ENCODE measurements at places on chromosomes 2 and 18.

GRCh38 chr18:77234504-77235365 lies 14.9 kb upstream of the GALR1 start:
- no peak overlapping the region for H3K4me3 ChIP-seq
- H3K27ac ChIP-seq = no peak overlapping the region
- H3K4me1 ChIP-seq = no peaks in the 10 kb centered on the region
- H3K27me3 ChIP-seq = peaks cover 12% of the 10 kb centered on the region
- DNase-seq = no peak

DNA sequence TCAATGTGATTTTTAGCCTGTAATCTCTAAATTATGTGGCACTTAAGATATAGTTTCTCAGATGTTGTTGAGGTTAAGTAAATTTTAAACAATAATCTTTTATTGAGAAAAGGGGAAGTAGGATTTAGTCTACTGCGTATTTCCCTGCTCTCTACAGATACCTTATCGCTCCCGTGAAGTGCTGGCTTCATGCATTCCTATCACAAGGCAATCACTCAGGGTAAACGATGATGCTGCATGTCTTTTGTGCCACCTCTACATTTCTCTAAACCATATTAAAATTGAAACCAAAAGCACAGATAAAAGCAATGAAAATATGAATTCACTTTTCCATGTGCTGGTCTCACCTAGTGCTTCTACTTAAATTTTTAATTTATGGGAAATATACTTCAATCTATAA lies 14.4 kb upstream of the RPE start:
- H3K27me3 ChIP-seq = peaks cover 16% of the 10 kb centered on the region
- H3K27ac ChIP-seq = no peak overlapping the region
- no peaks in the 10 kb centered on the region for H3K36me3 ChIP-seq
- H3K4me1 ChIP-seq = no peaks in the 10 kb centered on the region
- DNase-seq = no peak

DNA sequence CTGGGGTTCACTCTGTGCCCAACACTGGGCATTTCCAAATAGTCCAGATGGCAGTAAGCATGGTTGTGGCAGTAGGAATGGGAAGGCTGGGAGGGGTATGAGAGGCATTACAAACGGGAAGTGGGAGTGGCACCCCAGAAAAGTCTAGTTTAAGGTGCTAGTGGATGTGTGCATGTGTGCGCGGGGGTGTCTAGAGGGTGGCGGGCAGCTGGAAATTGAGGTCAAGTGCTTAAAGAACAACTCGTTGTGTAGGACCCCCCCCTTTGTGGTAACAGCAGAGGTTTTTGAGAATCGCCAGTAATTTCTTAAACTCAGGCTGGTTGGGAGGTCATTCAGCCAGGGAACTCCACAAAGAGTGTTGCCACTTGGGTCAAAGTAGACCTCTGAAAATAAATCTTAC lies 69.9 kb downstream of the RHBDD1 start:
- H3K4me3 ChIP-seq = no peak overlapping the region
- H3K27me3 ChIP-seq = no peaks in the 10 kb centered on the region
- H3K36me3 ChIP-seq = peaks cover 13% of the 10 kb centered on the region
- H3K27ac ChIP-seq = no peak overlapping the region
- DNase-seq = no peak

DNA sequence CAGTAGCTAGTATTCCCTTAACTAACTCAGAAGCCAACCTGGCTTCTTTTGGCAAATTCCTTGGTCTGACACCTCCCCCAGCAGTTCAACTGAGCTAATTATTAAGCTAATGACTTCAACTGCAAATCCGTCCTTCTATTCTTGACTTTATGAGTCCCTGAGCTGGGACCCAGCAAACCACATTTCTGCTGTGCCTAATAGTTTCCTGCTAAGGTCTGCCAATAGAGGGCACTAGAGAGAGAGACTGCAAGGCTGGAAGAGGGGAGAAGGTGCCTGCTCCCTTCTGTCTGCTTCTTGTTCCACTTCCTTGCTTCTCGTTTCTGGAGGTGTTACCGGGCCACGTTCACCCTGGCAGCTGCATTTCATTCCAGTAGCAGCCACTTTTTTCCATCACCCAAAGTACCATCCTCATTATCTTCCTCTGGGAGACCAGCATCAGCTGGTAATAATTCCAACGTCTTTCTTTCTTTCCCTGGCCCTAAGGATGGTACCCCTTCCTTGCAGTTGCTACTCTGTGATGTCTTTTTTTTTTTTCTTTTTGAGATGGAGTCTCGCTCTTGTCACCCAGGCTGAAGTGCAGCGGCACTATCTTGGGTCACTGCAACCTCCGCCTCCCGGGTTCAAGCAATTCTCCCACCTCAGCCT lies 352.0 kb downstream of the TNS1 start:
- DNase-seq = no peak
- no peaks in the 10 kb centered on the region for H3K36me3 ChIP-seq
- H3K4me1 ChIP-seq = no peaks in the 10 kb centered on the region
- no peaks in the 10 kb centered on the region for H3K27me3 ChIP-seq
- no peak overlapping the region for H3K27ac ChIP-seq
